ENCODE measurements at places on chromosomes 11 and 22. TPM values are rescaled to one million over a fixed set of nuclear protein-coding genes. Genes with fewer than 3 reads are reported as not detected.

DNA sequence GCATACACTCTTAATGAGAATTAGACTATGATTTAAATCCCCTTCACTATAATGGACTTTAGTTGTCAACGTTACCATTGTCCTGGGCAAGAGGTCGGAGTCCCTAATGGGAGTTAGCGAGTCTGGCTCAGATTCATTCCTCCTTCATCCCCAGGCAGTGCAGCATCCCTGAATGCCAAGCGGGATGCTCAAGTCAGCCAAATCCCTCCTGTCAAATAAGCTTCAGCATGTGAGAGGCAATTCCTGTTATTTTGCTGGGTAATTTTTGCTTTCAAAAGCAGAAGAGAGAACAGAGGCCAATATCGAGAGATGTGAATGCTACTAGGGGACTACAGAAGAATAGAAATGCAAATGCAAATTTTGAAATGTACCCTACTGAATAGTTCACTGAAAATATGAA lies 186.2 kb downstream of the OPCML start:
- DNase-seq, result no peak

The OR51E2 gene
- 0.53 TPM for total RNA-seq

DNA sequence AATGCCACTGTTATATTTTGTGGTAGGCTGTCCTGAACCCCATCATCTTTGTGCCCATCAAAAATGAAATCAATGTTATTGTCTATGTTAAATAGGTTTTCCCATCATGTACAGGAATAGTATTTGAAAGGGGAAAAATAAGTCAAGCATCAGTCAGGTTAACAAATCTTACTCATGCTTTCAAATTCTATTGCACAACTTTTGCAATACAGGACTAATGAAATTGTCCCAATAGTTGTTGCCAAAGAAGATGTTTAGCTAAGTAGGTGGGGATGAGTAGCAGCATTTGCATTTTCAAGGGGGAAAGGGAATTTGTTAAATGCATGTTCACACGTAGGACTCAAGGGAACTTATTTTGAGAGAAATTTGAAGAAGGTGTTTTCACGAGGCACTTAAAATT lies 962.1 kb downstream of the JRKL start:
- no peak for DNase-seq

The HBB gene
- 755 TPM for total RNA-seq

GRCh38 chr22:27046086-27046485 lies 388.7 kb downstream of the MIAT start:
- DNase-seq, result no peak

GRCh38 chr11:65316227-65317024 lies 1.8 kb downstream of the CDC42EP2 start:
- peak; percentile 97 for DNase-seq

The CHEK1 gene
- 9.4 TPM for total RNA-seq

DNA sequence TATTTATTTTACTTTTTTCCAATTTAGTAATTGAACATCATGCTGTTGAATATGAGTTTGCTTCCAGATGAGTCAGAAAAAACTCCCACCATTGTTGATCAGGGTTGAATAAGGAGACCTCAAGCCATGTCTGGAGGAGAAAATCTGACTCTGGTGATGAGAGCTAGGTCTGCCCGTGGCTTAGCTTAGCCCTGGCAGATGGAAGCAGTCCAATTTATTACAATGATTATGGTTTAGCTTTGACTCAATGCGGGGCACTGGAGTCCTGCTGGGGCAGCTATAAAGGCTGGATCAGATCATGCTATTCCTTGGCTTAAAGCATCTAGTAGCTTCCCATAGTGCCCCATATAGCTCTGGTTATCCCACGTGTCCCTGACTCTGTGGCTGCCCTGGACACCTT lies 506.5 kb downstream of the MN1 start:
- no peak for DNase-seq

The MS4A5 gene
- not detected for total RNA-seq
